ENCODE measurements at places on chromosomes 1 and 21. TPM values are rescaled to one million over a fixed set of nuclear protein-coding genes. Genes with fewer than 3 reads are reported as not detected.

SH2D1B gene
- total RNA-seq = 0.11 TPM

IFNLR1 gene
- 2.0 TPM for total RNA-seq

ALX3 gene
- not detected for total RNA-seq

ESPN gene
- 0.41 TPM for total RNA-seq

OR10J1 gene
- total RNA-seq = not detected

OR2T35 gene
- total RNA-seq = not detected

PADI3 gene
- total RNA-seq = not detected

CHI3L2 gene
- 1.1 TPM for total RNA-seq

CD247 gene
- total RNA-seq = 0.82 TPM

S100A12 gene
- 2.3 TPM for total RNA-seq

DNA sequence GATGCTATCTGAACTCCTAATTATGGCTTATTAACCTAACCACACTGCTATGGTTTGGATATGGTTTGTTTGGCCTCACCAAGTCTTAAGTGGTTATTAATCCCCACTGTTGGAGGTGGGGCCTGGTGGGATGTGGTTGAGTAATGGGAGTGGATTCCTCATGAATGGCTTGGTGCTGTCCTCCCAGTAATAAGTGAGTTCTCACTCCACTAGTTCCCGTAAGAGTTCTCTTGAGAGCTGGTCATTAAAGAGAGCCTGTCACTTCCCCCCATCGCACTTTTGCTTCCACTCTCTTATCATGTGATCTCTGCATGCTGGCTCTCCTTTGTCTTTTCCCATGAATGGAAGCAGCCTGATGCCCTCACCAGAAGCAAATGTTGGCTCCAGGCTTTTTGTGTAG lies 328.8 kb downstream of the PLA2G4A start:
- no peaks in the 10 kb centered on the region for H3K4me1 ChIP-seq
- H3K27ac ChIP-seq = no peak overlapping the region
- H3K27me3 ChIP-seq = no peaks in the 10 kb centered on the region
- DNase-seq = no peak

GRCh38 chr1:177020851-177021589 lies 143.5 kb downstream of the ASTN1 start:
- no peak overlapping the region for H3K4me3 ChIP-seq
- H3K27me3 ChIP-seq = peaks cover 7% of the 10 kb centered on the region

DNA sequence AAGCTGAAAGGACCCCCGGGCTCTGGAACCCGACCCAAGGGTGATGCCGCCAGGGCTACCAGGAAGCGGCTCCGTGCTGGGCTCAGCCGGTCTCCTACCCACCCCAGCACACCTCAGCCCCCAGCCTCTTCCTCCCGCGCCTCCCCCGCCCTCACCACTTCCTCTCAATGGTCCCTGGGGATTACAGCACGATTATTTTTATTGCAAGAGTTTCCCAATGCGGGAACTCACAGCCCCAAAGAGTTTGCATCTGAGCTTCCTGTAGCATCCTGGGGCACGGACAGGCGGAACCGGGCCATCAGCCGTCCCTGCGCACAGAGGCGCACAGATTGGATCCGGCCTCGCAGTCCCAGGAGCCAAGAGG lies 8.7 kb upstream of the SLX9 start:
- peak overlapping the region; percentile 66 for H3K4me3 ChIP-seq
- peaks cover 30% of the 10 kb centered on the region for H3K4me1 ChIP-seq
- peaks cover 95% of the 10 kb centered on the region for H3K27me3 ChIP-seq
- no peaks in the 10 kb centered on the region for H3K36me3 ChIP-seq
- peak overlapping the region; percentile 46 for H3K27ac ChIP-seq

DNA sequence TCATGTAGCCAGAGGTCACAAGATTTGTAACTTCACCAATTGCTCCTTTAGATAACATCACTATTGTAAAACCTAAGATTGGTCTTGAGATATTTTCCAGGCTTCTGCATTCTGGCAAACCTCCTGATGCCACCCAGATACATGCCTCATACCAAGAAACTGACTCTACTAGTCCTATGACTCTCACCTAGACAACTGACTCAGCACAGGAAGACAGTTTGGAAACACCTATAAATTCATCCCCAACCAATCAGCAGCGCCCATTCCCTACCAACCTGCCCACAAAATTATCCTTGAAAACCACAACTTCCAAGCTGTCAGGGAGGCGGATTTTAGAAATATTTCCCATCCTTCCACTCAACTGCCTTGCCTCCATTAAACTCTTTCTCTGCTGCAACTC lies 2.6 kb downstream of the NME7 start:
- no peak overlapping the region for H3K4me3 ChIP-seq
- H3K27ac ChIP-seq = no peak overlapping the region
- no peaks in the 10 kb centered on the region for H3K27me3 ChIP-seq
- peaks cover 27% of the 10 kb centered on the region for H3K4me1 ChIP-seq

GRCh38 chr1:32728413-32729077 lies 26.0 kb upstream of the SYNC start:
- H3K27me3 ChIP-seq = no peaks in the 10 kb centered on the region
- peaks cover 15% of the 10 kb centered on the region for H3K4me1 ChIP-seq
- no peak overlapping the region for H3K4me3 ChIP-seq
- no peak overlapping the region for H3K27ac ChIP-seq
- no peak for DNase-seq

DNA sequence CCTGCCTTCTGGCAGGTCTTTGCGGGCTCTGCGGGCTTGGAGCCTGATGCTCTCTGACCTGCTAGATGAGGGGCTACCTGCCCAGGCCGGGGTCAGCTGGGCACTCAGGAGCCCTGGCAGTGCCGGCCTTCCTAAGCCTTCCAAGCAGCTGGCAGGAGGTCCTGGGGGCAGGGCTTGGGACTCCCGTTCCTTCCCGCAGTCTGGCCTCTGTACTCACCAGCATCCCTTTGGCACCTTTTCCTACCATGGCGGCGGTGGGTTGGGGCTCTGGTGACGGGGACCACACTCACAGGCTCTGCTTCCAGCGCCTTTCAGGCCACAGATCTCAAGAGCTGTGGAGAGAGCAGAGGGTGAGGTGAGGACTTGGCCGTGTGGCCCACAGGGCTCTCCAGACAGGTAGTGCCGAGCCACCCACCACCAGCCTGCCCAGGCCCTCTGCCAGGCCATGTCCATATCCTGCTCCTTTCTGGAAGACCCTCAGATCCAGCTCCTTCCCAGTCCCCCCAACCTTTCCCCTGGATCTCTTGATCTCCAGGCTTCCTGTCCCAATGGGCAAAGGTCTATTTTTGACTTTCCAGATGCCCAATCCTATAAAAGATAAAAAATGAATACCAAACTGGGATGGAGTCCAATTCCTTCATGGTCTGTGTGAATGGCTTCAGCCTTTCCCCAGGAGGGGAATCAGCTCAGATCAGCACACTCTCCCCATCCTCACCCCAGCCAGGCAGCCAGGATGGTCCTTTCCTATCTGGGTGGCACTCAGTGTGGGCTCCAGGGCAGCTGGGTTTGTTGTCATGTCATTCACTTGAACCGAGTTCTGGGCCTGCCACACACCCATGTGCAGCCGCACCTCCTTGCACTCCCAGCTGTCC lies 7.0 kb downstream of the SLC6A9 start:
- no peaks in the 10 kb centered on the region for H3K36me3 ChIP-seq
- peaks cover 11% of the 10 kb centered on the region for H3K4me1 ChIP-seq
- peaks cover 6% of the 10 kb centered on the region for H3K27me3 ChIP-seq
- H3K4me3 ChIP-seq = no peak overlapping the region

DNA sequence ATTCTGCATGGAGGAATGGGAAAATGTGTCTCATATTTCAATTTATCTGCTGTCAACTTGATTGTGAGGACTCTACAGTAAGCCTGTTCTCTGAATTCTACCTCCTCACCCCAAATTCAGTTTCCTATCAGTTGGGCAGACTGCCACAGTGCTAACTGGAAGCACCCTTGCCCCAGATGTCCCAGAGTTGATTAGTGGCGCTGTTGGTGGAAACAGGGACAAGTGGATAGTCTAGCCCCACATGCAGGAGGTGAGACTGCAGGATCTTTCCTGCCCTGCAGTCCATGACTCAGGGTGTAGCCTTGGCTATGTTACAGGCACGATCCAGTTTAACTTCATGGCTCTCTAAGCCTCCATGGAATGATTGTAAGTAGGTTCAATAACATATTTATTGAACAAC lies 22.1 kb downstream of the ADAM30 start:
- no peak for DNase-seq
- no peaks in the 10 kb centered on the region for H3K36me3 ChIP-seq
- H3K4me3 ChIP-seq = no peak overlapping the region

DNA sequence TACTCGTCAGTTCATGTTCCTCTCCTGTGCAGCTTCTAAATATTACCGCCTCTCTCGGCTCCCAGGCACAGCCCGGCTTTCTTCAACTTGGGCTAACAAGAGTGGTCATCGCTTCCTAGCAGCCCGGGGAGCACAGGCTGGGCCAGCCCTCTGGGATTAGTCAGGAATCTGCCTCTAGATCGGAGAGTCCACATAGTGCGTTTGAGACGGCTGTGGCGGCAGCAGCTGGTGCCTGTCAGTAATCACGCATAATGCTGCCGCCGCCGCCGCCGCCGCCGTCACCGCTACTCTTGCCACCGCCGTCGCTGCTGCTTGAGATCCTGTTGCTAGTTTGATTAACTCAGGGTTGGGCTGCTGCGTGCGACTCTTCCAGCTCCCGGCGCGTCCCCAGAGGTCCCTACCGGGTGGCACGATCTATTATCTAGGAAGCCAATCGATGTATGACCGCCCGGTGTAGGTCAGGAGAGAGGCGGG lies at the start of gene RXRG:
RXRG (minus strand) TSS at position 230 of the 474 bp plus-strand sequence. CDS start 233 bp downstream, outside the sequence.
- peak within 1 kb of the TSS; percentile 66 for H3K4me3 ChIP-seq
- H3K4me1 ChIP-seq = peaks cover 27% of the 10 kb centered on the region
- peak within 1 kb of the TSS; percentile 66 for H3K27ac ChIP-seq
- H3K27me3 ChIP-seq = peaks cover 21% of the 10 kb centered on the region
- peak; percentile 52 for DNase-seq
- H3K36me3 ChIP-seq = no peaks in the 10 kb centered on the region

GRCh38 chr1:225437710-225438437 lies 10.0 kb upstream of the LBR start:
- no peak overlapping the region for H3K27ac ChIP-seq
- no peak for DNase-seq
- H3K27me3 ChIP-seq = no peaks in the 10 kb centered on the region
- H3K36me3 ChIP-seq = no peaks in the 10 kb centered on the region
- peaks cover 15% of the 10 kb centered on the region for H3K4me1 ChIP-seq

GRCh38 chr21:25234857-25235801 lies 372.2 kb downstream of the MRPL39 start:
- no peaks in the 10 kb centered on the region for H3K4me1 ChIP-seq
- H3K4me3 ChIP-seq = no peak overlapping the region
- no peaks in the 10 kb centered on the region for H3K27me3 ChIP-seq
- H3K27ac ChIP-seq = no peak overlapping the region
